ENCODE measurements at places on chromosomes 4 and X.

DNA sequence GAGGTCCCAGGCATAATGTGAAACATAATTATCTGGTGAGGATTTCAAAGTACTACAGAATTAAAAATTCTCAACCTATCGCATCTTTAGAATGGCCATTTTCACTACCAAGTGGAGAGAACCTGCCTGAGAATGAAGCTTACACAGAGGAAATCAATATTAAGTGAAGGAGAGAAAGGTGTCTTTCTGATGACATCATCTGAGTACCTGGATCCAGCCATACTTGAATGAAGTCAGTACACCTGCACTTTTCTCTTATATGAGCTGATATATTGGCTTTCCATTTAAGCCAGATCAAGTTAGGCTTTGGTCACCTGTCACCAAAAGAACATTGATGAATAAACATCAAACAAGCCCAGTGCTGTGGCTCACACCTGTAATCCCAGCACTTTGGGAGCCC lies 118.9 kb upstream of the MED14 start:
- DNase-seq, result no peak

- DNase-seq, result no peak
Observed at GRCh38 chr4:126738926-126739325, 893.8 kb upstream of the INTU start.

GRCh38 chr4:850323-850945 lies 24.5 kb upstream of the CPLX1 start:
- DNase-seq, result no peak

DNA sequence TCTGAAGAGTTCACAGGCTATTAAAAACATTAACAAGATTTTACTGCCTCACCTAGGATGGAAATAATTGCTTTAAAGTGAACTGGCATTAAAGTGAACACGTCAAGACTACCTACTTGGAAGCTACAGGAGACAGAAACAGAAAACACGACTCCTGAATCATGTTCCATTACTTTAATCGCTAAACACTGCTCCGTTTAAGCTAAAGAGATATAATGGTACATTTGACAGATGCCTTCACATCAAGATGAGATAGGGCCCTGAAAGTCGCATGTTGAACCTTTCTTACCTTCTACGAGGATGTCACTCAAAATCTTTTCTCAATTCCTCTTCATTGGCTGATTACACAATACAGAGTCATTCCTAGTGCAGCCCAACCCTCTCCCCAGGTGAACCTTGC lies 206.3 kb upstream of the GATB start:
- no peak for DNase-seq

GRCh38 chrX:105266456-105266855 lies 46.0 kb upstream of the TEX13A start:
- DNase-seq, result no peak

DNA sequence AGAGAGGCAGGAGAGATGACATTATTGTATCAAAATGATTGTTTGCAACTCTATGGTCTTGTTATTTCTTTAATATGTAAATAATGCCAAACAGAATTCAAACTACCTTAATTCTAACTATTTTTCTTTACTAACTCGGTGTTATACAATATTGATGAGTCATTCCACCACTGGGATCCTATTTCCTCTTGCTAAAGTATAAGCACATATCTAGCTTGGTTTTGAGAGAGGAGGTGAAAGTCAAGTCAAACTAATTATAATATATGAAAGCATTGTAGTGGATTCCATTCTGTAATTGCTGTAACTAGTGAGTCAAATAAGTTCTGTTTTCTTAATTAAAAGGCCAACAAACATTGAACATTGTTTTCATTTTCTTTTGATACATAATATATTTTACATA lies 837.6 kb downstream of the PDHA2 start:
- DNase-seq, result no peak

GRCh38 chr4:162865102-162865501 lies 301.6 kb downstream of the NAF1 start:
- DNase-seq, result no peak

- no peak for DNase-seq
Observed at GRCh38 chrX:68365341-68365740, 68.0 kb downstream of the OPHN1 start.

- DNase-seq, result no peak
Observed at GRCh38 chr4:99763635-99764101, 53.0 kb upstream of the DAPP1 start.

- no peak for DNase-seq
Observed at GRCh38 chr4:120156120-120156718, 89.6 kb upstream of the MAD2L1 start.

DNA sequence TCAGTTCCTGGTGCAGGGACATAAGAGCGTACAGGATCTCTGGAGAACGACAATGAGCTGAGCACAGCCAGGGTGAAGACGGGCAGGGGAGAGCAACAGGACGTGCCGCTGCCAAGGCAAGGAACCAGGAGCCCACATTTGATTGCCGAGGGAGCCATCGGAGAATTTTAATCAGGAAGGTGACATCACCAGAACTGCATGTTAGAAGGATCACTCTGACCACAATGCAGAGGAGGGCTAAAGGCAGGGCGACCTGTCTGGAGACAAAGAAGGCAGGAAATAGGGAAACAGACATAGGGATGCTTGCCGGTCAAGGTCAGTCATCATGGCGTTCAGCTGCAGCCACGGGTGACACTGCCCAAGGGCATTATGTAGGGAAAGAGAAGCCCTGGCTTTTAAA lies 81.4 kb downstream of the RBM47 start:
- no peak for DNase-seq

- DNase-seq, result no peak
Observed at GRCh38 chr4:86500527-86500926, 93.6 kb upstream of the PTPN13 start.
